NCI-H1436 treated with DMSO at 0.1 percent for 48 hours (cell line): ENCODE measurements at places on chromosomes 16 and 17.

DNA sequence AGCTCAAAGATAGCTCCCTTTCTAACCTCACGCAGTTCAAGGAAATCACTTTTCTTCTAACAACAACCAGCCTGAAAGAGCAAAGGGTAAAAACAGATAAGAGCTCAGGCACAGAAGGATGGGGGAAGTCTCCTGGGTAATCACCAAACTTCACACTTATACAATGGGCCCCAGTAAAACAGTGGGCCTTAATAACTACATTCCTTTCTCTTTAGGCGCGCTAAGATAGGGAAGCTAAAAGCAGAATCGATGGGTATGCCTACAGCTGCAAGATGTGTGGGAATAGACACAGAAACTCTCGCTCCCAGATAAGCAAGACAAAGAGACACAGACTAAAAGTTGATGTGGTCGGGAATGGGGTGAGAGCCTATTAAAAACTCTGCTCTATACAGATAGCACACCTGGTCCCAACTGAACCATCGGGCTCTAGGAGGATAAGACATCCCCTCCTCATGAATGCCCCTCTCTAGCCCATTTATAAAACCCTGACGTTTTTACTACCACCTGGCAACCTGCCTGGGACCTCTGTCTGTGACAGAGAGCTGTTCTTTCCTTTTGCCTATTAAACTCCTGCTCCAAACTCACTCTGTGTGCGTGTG lies 826 bp downstream of the LYZL6 start:
- DNase-seq: no peak

- no peak for DNase-seq
Measured at GRCh38 chr17:3870871-3871306, 22.0 kb downstream of the CAMKK1 start.

DNA sequence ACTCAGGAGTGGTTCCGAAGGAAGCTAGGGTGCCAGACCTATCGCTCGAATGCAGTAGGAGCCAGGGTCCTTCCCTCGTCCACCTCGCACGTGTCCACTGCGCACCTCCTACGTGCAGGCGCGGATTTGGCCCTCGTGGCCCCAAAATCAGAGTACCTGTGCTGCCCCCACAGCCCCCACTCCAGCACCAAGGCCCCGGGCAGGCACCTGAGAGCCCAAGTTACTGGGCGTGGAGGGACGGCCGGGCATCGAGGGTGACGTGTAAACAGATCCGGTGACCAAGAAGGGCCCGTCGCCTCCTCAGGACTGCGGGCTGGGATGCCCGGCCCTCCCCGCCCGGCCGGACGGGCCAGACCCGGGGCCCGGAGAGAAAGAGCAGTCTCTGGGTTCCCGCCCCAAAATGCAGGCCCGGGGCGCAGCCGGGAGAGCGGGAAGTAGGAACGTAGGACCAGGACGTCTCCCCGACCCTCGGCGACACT lies 492 bp downstream of the SLC25A39 start:
- DNase-seq: no peak

DNA sequence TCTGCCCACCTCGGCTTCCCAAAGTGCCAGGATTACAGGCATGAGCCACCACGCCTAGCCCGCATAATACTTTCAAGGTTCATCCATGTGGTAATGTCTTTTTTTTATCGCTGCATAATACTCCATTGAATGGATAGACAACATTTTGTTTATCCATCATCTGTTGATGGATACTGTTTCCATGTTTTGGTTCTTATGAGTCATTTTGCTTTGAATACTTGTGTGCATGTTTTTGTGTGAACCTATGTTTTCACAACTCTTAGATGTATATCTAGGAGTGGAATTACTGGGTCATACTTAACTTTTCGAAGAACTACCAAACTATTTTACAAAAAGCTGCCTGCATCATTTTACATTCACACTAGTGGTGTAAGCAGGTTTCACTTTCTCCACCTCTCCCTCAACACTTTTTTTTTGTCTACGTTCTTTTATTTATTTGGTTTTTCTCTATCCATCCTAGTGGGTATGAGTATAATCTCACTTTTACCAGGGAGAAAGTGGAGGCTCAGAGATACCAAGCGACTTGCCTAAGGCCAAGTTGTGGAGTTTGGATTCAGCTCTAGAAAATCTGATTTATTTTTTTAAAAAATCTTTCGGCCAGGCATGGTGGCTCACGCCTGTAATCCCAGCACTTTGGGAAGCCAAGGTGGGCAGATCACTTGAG lies 151.2 kb downstream of the CMIP start:
- DNase-seq: no peak

GRCh38 chr16:41439-42068 lies 11.9 kb downstream of the POLR3K start:
- no peak for DNase-seq

DNA sequence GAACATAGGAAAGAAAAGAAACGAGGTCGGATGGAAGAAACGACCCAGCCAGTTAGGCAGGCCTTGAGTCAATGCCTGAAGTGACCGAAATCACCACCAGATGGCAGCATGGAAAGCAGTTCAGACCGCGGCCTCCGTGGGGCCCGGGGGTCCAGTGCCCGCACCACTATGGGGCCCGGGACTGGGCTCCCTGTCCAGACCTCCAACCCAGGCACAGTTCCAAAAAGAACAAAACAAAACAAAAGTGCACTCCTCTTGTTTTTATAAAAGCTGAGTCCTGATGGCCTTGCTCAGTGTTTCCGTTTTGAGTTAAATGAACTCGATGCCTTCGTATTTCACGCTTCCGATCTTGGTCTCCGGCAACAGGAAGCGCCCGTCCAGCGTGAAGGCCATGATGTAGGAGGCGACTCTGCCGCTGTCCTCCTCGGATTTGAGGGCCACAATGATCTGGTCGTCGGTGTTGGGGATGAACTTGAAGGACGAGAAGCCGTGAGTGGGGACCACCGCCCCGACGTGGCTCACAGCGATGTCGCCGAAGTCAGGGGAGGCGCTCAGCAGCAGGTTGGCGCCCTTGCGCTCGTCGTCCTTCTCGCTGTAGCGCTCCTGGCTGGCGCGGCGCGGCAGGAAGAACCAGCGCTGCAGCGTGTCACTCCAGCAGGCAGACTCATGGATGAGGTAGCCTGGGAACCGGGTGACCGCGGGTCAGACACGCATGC lies 13.7 kb upstream of the LGALS3BP start:
- DNase-seq: no peak

DNA sequence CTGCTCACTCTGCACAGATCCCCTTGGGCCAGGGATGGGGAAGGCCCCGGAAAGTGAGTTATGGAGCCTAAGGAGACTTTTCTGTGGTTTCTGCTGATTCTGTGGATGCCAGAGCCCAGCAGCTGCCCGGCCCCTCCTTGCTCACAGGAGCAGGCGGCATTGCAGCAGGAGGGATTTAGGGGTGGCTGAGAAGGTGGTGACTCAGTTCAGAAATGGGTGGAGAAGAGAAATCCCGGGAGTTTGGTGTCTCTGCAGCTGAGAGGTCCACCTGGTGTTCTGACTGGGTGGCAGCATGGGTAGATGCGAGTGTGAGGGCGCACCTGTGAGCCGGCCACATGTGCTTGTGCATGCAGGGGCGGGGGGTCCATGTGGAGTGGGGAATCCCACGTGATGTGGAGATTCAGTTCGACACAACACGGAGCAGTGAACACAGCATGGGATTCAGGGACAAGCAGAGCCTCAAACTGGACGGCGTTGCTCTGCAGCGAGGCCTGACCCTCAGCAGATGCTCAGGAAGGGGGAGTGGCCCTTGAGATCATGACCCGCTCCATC lies 16.0 kb upstream of the SPPL2C start:
- DNase-seq: no peak

DNA sequence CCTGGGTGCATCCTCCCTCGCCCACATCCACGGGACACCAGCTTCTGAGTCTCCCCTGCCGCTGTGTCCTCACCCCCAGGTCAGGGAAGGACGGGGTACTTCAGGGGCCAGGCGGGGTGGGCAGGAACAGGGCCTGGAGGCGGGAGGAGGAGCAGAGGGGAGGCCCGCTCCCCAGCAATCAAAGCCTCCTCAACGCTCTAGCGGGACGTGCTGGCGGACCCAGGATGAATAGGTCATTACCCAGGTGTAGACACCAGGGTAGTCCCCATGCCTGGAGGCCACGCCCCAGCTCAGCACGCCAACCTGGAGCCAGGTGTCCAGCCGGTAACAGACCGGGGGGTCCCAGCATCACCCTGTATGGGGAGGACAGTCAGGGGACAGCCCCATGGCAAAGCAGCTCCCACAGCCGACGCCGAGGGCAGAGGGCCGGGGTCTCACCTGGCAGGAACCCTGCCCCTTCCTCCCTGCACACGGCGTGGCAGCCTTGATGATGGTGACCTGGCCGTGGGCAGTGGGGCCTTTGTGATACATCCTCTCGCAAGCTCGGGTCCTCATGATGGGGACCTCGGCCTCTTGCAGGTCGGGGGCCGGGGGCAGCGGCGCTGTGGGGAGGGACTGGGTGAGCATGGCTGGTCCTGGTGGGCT lies 24.2 kb downstream of the TPSD1 start:
- no peak for DNase-seq

- no peak for DNase-seq
Measured at GRCh38 chr17:62067165-62068145, 2.4 kb upstream of the MED13 start.

GRCh38 chr16:86740298-86740697 lies 161.9 kb downstream of the FOXL1 start:
- DNase-seq: no peak

DNA sequence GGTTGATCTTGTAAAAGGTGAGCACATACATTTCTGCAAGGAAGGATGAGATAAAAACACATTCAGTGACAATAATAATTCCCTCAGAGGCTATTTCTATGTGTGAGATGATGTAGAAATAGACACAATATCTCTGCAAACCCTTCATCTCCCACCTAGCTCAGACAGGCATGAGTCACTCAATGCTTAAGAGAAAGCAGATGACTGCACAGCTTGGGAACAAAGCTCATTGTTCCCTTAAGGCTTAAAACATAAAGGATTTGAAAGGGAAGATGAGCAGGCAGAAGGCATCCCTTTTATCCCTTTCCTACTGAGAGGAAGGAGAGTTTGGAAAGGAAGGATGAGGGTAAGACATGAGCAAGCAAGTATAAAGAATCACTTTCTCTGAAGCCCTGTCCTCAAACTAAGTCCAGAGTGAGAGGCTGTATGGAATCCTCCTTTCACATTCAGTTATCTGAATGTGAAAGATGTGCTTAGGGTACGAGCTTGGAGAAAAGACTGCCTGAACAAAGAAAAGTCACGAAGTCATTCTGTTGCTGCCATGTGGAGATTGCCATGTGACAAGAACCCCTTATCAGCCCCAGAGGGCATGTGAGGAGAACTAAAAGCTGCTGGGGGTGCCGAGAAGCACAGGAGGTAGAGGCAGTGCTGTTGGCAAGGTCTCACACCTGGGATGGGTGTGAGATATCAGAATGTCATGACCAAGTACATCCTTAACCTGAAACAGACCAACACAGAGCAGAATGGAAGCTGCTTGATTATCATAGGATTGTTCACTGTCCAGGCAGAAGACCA lies 58.2 kb downstream of the CNTNAP4 start:
- no peak for DNase-seq

DNA sequence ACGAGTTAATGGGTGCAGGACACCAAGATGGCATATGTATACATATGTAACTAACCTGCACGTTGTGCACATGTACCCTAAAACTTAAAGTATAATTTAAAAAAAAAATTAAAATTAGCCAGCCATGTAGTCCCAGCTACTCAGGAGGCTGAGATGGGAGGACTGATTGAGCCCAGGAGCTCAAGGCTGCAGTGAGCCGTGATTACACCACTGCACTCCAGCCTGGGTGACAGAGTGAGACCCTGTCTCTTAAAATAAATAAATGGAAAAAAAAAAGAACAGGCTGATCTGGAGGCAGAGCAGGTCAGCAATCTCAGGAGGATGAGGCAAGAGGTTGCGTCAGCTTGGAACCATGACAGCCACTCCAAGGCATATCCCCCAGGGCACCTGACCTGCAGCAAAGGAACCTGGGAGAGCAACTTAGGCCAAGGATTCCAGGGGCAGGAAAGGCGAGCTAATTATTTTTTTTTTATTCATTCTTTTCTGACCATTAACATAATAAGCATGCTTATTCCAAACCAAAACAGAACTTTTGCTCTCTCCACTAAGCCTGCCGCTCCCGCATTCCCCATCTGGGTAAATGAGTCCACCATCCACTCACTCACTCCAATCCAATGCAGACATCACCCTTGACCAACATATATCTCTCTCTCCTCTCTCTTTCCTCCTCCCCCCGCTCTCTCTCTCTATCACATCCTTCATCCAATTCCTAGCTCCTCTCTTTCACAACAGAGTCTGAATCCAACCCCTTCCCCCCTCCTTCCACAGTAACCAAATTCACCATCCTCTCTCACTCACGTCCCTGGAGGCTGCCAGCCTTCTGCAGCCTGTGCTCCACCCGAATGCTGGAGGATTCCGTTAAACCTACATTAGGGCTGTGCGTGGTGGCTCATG lies 47.7 kb downstream of the TK2 start:
- DNase-seq: no peak

DNA sequence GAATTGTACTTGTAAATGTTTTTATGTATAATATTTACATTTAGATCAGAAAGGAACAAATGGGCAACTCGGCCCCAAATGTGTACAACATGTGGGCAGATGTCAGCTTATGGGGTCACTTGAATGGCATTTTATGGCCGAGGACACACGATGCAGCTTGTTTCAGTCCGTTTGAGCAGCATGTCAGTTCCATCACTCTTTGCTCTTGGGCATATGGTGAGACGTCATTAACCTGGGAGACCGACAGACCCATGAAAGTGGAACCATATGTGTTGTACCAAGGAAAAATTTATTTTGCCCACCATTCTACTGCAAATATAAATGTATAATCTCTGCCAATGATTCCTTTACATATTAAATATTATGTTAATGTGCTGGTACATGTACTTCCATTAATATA lies 561.9 kb upstream of the SOX9 start:
- DNase-seq: no peak

DNA sequence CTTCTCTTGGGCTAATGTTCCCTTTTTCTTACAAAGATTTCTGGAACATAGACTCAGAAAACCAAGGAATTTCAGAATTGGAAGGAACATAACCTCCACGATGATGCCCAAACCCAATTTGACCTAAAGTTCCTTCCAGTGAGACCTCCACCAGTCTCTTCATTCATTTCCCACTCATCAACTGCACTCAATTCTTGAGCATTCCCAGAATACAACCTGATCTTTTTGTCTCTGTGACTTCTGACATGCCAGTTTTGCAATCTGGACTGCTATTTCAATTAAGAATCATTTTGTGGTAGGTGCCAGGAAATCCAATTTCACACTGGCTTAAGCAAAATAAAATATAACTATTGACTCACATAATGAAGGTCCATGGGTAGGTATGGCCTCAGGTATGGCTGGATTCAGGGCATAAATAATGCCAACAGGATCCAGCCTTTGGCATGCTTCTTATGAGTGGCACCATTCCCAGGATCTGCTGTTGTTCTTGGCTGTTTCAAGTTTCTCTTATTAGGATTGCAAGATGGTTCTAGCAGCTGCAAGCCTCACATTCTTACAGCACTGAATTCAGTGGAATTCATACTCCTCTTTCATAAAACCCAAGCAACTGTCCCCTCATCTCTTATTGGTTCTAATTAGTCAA lies 184.3 kb downstream of the HS3ST4 start:
- DNase-seq: no peak

DNA sequence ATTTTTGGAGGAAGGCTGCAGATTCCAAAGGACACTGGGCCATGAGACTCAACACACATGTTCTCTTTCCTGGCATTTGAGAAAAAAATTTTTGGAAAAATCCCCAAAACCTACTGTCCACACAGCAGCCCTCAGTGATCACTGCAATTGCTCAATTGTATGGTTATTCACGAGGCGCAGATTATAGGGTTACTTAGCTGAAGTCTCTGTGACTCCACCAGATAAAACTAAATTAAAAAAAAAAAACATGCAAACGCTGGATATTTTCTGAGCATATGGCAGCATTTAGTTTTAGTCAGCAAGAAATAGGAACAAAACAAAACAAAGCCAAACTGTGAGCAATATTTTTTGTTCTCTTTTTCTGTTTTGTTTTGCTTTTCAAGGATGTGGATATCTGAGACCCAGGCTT lies 83.8 kb upstream of the FAM20A start:
- DNase-seq: no peak
